ENCODE measurements at places on chromosomes 1 and 21.

DNA sequence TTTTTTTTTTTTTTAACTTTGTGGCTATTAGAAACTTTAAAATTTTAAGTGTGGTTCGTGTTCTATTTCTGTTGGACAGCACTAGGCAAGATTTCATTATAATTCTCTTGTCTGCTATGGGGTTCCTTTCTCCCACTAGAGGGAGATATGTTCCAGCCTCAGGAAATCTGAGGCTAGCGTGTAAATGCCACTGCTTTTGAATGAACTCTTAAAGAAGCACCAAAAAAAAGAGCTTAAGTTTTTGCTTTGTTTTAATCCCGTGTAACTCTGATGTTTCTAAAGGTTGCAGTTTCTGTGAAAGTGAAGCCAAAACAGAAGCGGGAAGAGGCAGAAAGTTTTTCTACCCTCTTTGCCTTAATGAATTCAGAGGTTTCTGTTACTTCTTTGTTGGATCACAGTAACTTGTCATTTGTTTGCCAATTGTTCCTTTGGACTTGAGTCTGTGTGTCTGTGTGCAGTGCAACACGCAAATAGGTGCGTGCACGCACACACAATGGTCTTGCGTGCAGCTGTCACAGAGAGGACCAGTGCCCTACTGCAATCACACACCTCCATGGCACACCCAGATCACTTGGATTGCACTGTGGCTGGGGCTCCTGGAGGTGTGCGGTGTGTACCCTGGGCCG, 32.3 kb downstream of the HHAT start:
- no peak for DNase-seq

DNA sequence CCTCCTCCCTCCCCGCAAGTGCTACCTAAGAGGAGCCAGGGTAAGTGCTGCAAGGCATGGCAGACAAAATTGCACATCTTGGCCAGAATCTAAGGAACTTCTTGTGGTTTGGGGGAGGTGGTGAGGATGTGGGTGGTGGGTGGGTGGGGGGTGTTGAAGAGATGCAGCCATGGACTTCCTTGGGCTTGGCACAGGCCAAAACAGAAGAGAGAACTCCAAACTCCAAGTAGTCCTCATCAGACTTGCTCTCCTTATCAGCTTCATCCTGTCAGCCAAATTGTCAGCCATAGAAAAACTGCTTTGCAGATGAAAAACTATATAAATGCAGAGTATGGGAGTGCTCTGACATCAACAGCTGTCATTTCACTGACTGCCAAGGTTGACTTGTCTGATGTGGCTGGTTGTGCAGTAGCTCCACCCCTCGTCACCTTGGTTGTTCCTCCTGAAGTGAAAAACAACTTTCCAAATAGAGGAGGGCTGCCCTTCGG, 7.1 kb downstream of the AMIGO1 start:
- DNase-seq, result no peak

DNA sequence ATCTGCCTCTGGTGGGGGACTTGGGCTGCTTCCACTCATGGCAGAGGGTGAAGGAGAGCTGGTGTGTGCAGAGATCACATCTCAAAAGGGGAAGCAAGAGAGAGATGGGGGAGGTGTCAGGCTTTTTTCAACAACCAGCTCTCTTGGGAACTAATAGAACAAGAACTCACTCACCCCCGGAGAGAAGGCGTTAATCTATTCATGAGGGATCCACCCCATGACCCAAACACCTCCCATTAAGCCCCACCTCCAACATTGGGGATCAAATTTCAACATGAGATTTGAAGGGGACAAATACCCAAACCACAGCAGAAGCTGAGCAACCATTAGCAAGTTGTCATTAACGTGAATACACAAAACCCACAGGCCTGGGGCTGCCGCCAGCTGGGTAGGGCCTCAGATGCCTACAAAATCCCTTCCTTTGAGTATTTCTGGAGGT, 12.0 kb upstream of the VWA5B1 start:
- no peak for DNase-seq

DNA sequence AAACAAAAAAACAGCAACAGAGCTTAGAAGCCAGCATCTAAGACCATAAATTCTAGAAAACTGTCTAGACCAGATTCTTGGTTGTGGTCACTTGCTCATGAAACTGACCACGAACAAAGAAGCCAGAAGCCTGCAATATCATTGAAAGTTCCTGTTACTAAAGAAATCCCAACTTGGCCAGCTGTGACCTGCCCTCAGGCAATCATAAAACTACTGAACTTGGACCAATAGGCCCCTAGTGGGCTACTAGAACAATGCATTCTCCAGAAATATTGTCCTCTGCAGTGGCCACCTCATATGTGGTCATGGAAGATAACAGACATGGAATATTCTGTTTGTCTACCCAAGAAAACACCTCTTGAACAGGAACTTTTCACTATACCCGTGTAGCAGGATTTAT, 87.7 kb downstream of the SPATA17 start:
- no peak for DNase-seq

GRCh38 chr1:237789619-237790018, 101.1 kb downstream of the ZP4 start:
- no peak for DNase-seq

DNA sequence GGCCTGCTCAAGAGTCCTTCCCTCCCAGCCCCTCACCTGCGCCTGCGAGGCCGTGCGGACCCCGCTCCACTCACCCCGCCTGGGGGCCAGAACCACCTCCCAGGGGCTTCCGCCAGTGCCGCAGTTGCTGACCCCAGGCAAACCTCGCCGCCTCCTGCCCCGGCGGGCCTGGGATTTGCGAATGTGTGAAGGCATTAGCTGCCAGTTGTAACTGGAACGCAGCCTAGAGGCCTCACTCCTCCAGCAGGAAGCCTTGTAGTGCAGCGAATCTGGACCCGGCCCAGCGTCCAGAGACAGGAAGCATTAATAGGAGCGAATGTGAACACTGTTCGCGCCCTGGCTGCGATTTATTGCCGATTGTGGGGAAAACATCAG, 140.9 kb upstream of the ARHGEF16 start:
- no peak for DNase-seq

DNA sequence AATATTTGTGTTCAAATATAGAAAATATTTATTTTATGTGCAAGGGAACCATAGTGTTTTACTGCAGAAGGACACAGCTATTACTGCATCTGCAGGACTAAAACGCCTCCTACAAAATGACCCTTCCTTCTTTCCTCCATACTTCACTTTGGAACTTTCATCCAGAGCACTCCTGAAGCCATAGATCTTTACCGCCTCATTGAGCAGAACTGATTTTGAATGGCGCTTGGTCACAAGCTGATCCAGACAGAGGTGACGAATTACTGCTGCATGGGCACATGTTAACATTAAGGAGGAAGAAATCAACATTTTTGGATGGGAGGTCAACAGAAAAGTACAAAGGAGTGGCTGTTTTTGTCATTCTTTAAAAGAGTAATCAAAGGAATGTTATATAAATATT, 931.6 kb downstream of the NCAM2 start:
- no peak for DNase-seq

GRCh38 chr21:15430577-15430976, 299.2 kb upstream of the USP25 start:
- no peak for DNase-seq

GRCh38 chr1:39346872-39347271, 142.4 kb downstream of the MACF1 start:
- no peak for DNase-seq

DNA sequence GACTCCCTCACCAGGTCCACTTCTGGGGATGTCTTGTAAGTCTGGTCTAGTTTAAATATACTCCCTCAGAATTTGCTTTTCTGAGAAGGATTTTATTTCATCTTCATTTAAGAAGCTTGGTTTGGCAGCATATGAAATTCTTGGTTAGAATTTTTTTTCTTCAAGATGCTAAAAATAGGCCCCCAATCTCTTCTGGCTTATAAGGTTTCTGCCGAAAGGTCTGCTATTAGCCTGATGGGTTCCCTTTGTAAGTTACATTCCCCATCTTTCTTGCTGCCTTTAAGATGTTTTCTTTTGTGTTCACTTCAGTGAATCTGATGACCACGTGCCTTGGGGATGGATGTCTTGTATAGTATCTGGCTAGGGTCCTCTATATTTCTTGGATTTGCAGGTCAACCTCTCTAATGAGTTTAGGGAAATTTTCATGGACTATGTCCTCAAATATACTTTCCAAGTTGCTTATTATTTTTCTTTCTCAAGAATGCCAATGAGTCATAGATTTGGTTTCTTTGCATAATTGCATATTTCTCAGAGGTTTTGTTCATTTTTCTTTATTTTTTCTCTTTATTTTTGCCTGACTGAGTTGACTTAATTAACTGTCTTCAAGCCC, 19.4 kb downstream of the TCP10L start:
- no peak for DNase-seq

DNA sequence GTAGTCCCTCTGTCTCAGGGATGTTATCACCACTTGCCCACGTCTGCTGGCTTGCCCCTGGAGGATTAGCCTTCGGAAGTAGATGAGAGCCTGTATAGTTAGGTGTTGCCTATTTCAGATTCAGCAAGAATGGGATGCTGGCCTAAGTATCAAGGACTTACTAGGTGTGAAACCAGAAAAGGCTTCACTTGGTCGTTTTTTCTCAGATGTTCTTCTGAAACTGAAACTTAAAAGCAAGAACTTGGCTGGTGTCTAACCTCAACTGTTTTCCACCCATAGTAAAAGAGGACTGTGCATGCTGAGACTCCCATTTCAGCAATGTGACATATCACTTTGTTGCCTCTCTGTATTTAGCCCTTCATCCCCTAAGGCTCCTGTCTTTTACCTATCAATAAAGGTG, 67.0 kb upstream of the LRRC53 start:
- DNase-seq, result no peak

DNA sequence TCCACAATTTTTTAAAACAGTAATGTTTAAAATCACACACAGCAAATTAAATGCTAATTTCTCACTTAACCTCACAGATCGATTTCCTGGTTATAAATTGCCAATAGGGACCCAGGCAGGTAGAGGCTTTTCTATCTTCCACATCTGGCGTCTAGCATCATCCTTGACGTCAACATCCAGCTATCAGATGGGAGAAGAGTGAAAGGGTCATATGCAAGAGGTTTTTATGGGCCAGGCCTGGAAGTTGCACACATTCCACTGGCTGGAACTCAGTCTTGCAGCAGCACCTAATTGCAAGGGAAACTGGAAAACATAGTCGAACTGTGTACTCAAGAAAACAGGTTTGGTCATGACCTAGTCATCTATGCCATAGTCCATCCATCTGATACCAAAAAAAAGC, 6.0 kb upstream of the EEIG2 start:
- no peak for DNase-seq

- no peak for DNase-seq
Measured at GRCh38 chr1:167510881-167511280, 7.4 kb downstream of the CD247 start.

GRCh38 chr1:203744075-203744972, 20.7 kb upstream of the LAX1 start:
- DNase-seq, result no peak

DNA sequence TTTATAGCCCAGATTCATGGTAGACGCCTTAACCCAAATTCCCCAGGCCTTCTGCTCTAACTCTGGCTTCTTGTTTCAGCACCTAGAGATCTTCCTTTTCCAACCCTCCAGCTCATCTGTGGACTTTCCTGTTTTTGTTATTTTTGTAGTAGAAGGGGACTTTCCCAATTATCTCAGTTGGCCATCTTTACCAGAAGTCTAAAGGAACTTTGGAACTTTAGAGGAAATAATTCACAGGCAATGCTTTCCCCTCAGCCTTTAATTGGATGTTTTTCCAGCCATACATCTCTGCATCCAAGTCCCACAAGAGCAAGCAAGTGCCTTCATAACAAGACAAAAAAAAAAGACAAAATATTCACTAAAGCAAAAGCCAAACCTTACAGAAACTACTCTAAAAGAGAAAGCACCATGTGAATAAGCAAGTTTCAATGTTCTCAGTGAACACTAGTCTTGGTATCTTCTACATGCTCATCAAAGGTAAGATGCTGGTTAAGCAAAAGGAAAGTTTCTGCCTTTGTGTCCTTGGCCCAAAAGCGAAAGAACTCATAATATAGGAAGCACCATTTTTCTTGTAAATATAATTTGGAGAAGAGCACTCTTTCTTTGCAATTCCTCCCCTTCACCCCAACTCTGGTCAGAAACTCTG, 377.3 kb downstream of the SETD4 start:
- DNase-seq, result no peak

DNA sequence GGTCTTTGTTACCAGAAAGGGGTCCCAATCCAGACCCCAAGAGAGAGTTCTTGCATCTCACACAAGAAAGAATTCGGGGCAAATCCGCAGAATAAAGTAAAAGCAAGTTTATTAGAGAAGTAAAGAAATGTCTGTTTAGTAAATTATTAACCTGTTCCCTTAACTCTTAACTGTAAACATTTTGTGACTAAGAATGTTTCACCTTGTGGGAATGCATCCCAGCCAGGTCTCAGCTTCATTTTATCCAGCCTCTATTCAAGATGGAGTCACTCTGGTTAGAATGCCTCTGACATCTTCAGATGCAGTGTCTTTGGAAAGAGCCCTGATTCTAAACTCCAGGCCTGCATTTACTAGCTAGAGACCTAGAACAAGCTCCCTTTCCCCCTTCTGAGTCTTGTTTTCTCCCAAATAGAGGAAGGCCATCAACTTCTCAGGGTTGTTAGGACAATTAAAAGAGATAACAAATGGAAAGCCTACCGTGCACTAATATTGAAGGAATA, 4.5 kb upstream of the FABP3 start:
- DNase-seq, result no peak

Data from activated naive CD4-positive, alpha-beta T cell (primary cell).